Stimulated activated CD4-positive, alpha-beta T cell treated with anti-CD3 and anti-CD28 coated beads, Interleukin-1b, Interleukin-23, amount 100 ng/mL, for 24 hours (primary cell): ENCODE measurements at places on chromosomes 4 and X.

DNA sequence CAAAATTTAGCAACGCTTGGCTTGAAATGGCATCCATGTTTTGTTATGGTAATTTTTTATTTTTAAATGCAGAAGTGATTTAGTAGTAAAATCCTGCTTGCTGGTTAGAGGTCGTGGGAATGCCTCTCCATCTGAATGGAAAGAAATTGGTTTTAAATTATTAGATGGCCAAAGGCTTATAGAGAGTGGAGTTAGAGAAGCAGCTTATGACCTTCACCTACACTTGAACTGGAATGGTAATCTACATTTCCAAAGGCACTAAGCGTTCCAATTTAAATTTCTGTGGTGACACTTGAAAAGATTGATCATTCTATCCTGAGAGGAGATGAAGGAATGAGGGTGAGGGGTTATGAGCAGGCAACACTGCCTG lies 280.7 kb downstream of the RAPGEF2 start:
- no peak for DNase-seq

GRCh38 chr4:148749403-148749802 lies 307.2 kb upstream of the NR3C2 start:
- no peak for DNase-seq

DNA sequence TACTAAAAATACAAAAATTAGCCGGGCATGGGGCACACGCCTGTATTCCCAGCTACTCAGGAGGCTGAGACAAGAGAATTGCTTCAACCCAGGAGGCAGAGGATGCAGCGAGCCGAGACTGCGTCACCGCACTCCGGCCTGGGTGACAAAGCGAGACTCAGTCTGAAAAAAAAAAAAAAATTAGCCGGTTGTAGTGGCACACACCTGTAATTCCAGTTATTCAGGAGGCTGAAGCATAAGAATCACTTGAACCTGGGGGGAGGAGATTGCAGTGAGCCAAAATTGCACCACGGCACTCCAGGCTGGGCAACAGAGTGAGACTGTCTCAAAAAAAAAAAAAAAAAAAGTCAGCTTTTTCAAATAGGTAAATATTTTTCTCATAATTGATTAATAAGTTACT lies 71.9 kb downstream of the WDFY3 start:
- no peak for DNase-seq

DNA sequence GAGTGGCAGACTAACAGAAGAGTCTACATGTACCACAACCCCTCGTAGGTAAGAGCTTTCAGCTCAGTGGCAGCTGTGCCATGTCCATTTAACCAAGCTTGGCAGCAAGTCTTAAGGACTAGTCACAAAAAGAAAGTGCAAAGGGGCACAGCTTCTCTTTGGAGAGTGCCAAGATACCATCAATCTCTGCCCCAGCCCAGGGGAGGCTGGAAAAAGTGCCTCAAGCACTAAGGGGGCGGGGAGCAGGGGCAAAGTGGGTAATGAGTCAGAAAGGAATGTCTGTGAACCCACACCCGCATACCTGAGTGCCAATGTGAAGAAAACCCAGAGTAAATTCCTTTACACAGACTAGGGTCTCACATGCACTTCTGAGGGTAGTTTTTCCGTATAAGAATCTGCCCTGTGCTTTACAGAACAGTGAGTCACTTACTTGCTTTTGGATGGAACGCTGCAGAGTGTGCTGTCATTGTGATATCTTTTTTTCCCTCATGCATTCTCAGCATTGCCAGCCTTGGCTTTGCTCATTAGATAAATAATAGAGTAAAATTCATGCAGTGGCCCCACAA lies 219.8 kb downstream of the ZNF674 start:
- peak; percentile 40 for DNase-seq

GRCh38 chr4:89226665-89227574 lies 80.7 kb downstream of the GPRIN3 start:
- DNase-seq, result peak; percentile 45

DNA sequence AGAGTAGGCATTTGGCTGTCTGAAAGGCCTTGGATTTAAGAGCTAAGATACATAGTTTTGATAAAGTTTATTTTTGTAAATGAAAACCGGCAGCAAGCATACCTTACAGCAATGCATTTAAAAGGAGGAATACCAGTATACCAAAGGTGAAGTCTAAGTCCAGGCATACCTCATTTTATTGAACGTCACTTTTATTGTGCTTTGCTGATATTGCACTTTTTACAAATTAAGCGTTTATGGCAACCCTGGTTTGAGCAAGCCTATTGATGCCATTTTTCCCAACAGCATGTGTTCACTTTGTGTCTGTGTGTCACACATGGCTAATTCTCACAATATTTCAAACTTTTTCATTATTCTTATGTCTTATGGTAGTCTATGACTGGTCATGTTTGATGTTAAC lies 8.4 kb upstream of the SLC6A14 start:
- no peak for DNase-seq

GRCh38 chrX:35439692-35440091 lies 358.4 kb upstream of the MAGEB16 start:
- no peak for DNase-seq

DNA sequence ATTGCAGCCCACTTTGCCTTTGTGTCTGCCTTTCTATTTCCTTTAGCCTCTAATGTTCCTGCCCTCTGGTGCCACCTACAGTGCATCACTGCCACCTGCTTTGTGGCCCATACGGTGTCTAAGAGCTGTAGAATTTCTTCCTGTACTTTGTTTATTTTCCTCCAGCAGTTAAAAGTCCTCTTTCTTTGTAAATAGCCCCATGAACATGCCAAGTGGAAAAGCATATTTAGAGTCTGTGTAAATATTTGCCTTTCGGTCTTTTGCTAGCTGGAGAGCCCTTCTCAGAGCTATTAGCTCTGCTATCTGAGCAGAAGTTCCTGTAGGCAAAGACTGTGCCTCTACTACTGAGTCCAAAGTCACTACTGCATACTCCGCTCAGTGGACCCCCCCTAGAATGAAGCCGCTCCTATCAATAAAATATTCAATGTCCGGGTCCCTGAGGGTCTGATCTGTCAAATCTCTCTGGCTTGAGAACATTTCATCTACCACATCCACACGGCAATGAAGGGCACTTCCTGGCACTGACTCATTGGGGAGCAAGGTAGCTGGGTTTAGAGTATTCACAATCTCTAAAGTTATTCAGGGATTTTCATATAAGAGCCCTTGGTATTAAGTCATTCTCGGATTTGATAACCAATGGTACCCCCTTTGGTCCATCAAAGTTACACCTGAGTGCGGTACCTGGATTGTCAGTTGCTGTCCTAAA lies 36.3 kb downstream of the SULT1E1 start:
- no peak for DNase-seq

GRCh38 chr4:151951671-151952050 lies 190.9 kb upstream of the GATB start:
- DNase-seq, result no peak

DNA sequence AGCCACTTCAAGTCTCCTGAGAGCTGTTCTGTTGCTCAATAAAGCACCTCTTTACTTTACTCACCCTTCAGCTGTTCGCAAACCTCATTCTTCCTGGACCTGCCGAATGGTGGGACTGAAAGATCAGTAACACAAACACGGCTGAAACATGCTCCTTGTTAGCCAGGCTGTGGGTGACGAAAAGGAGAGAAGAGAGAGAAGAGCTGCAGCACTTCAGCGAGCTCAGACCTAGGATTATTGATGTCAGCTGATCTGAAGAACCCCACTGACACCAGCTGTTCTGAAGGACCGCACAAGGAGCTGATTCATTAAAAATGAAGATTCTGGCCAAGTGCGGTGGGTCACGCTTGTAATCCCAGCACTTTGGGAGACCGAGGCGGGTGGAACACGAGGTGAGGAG lies 2020.0 kb upstream of the ADGRL3 start:
- DNase-seq, result no peak

DNA sequence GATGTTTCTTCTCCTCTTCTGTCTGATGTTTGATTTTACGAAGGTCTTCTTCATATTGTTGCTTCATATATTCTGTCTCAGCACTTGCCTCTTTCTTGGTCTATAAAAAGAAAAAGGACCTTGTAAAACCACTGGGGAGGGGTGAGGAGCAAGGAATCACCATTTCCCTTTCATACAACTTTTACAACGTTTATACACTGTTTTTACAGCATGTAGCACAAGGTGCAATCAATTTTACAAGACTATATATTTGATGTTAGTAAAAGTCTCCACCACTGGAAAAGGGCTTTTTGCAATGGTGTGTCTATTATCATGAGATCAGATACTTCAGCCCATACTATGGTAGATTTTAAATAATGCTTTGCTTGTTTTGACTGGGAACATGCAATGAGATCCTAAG lies 76.3 kb downstream of the FAM184B start:
- DNase-seq, result no peak

- no peak for DNase-seq
Observed at GRCh38 chr4:165379678-165380064, 863 bp downstream of the CPE start.

GRCh38 chr4:93788712-93789111 lies 39.8 kb upstream of the ATOH1 start:
- DNase-seq, result no peak

DNA sequence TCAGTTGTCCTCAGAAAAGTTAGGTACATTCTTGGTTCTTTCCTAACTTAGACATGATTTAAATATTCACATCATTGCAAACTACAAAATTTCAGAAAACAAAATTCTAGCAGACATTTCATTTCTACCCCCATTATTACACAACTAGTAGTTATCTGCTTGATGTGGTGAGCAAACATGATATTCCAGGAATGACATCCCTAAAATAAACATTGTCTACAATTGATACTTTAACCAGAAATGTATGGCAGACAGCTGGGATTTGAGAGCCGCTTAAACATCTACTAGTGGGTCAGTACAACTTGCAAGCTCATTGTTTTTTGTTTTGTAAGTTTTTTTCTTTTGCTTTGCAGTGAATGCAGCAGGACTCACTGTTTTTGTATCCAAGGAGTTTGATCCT lies 32.1 kb upstream of the AMBN start:
- no peak for DNase-seq

DNA sequence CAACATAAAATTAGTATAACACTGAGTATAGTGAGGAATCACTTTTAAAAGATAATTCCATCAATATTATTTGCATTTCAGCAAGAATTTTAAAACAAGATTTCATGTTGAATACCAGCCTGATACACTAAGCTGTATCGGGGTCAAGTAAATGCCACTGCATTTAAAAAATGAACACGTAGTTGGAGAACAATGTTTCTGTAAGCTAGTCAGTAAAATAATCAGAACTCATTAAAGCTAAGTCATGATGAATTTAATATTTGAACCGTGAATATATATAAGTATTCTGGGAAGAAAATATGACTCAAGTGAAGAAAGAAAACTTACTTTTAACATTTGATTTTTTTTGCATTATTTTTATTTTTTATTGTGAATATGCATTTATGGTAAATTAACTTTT lies 611.0 kb upstream of the PABPC4L start:
- no peak for DNase-seq
